ENCODE measurements at places on chromosomes 6 and 20.

DNA sequence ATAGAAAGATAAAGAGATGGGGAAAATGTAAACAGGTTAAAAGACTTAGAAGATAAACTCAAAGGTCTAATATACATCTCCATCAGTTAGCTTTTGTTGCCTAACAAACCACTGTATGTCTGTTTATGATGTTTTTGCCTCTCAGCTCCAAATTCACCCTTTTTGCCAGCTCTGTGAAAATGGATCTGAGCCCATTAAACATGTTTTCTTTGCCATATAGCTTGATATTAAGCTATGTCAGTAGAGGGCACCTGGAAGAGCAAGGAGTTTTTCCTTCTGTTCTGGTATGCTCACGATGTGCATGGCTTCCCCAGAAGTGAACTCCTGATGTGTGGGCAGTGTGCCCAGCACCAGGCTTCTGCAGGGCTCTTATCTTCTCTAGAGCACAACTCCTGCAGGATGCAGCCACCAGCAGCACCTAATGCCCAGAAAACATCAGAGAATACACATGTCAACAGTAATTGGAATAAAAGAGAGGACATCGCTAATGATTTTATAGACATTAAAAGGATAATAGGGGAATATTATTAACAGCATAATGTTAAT lies 14.6 kb upstream of the SNX9 start:
- DNase-seq: no peak

- no peak for DNase-seq
Measured at GRCh38 chr6:167268683-167269280, 22.3 kb upstream of the UNC93A start.

DNA sequence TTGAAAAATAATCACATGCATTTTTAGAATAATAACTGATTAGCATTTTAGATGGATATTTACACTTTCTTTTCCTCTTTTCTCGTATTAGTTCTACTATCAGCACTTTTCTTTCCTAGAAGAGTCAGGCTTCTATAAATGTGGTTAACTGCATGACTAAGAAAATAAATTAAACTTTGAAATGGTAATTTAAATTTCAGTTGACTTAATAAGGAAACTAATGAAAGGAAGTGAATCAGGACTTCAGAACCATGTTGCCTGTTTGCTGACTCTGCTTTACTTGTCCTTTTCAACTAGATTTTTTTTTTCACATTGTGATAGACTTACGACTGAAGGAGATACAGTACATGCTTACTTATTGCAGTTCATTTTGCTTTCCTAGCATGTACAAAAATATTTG lies 1258.2 kb upstream of the EYS start:
- DNase-seq: no peak

DNA sequence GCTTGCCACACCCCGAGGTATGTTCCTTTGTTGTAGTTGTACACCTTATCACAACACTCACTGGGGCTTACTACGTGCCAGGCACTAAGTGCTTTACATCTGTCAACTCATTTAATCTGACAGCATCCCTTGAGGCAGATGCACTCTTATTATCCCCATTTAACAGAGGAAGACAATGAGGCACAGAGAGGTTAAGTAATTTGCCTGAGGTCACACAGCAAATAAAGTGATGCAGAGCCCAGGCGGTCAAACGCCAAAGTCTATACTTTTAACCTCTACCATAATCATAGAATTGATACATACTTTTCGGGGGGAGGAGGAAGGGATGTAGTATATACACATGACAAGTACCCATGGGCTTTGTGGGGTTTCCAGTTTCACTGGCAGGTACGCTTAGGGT lies 37.7 kb downstream of the MDFI start:
- no peak for DNase-seq

- no peak for DNase-seq
Measured at GRCh38 chr6:26197933-26198721, 110.9 kb downstream of the HFE start.

- DNase-seq: no peak
Measured at GRCh38 chr6:46832816-46833215, 39.6 kb downstream of the MEP1A start.

DNA sequence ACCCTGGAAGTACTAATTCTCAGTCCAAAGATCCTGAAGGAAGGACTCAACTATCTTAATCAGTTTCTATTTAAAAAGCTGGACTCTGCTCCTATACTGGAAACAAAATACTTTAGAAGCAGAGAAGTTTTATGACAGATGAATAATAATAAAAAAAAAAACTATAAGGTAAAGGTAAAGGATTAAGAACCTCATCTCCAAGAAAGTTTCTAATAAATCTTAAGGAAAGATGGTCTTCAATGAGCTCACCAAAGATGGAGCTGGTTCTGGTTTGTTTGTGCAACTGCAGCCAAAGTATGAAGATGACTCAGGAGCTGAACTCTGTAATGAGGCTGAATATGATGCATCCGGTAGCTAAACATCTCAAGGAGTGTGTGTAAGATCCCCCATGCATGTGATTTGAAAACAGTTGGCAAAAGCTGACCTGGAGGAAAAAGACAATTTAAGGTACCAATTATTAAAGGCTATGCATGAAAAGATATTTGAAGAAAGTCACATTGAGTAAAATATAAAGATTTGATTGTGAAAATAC lies 25.2 kb downstream of the MED23 start:
- DNase-seq: no peak

- no peak for DNase-seq
Measured at GRCh38 chr6:93418408-93419303, 703 bp downstream of the EPHA7 start.

- no peak for DNase-seq
Measured at GRCh38 chr6:5981126-5982026, 25.3 kb downstream of the NRN1 start.

DNA sequence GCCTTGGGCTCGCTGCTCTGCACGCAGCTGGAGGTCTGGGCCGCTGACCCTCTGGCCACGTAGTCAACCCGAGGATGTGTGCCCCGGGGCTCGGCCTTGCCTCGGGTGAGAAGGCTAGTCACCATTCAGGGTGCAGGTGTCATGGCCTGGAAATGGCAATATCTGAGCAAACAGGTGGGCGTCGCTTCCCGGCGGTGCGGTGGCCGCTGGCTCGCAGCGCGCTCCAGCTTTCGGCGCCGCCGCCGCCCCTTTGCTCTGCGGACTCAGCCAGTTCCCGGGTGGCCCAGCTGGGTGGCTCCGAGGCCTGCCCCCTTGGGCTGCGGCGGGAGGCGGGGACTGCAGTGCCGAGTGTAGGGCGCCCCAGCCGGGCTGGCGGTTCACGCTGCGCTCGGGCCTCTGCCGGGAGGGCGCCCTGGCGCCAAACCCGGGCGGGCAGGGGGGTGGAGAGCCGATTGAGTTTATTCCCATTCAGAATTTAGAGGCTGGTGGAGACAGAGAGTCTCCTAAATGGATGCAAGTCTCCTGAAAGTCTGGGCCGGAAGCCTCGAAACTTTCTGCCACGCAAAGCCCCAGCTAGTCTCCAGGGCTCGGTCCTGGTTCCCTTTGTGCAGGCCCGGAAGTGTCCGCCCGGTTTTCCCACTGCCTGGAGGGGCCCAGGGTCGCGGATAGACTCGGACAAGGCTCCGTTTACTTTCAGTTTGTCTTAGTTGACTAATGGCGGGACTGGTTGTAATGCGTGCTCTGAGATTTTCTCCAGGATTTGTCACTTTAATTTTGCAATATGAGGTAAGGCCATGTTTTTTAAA lies 11.3 kb upstream of the TFAP2A start:
- no peak for DNase-seq

Data from GM12864 (cell line).